ENCODE measurements at places on chromosomes 7 and 10. TPM values are rescaled to one million over a fixed set of nuclear protein-coding genes. Genes with fewer than 3 reads are reported as not detected.

- H3K4me3 ChIP-seq, result no peak overlapping the region
- no peaks in the 10 kb centered on the region for H3K36me3 ChIP-seq
- no peak overlapping the region for H3K27ac ChIP-seq
- H3K27me3 ChIP-seq, result peaks cover 42% of the 10 kb centered on the region
- no peaks in the 10 kb centered on the region for H3K4me1 ChIP-seq
Measured at GRCh38 chr10:75696536-75696935, 265.1 kb downstream of the LRMDA start.

DNA sequence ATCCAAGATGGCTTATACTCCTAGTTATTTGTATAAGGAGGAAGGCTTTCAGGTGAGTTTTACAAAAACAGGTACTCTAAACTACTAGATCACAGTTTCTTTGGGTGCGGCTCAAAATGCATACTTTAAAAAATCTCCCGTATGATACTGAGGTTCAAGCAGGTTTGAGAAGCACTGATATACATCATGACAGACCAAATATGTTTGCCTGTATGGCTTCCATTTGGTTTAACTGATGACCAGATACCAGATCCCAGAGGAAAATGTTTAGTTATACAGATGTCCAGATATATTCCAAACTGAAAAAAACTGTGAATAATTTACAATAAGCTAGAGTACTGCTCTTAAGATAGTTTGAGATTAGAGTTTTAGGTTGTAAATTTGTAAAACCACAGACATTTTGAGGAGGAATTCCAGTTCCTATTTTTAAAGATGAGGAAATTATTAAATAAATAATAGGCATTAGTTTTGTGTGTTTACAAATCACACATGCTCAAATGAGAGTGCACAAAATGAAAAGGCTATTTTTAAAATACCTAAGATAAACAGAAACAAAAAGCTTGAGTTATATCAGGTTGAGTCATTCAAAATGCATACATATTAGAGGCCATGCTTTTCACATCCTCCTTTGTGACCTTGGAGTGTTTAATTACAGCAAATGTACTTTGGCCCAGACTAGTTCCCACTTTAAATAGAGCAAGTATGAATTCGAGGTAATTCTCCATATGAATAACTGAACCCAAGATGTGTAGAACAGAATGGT, 60.5 kb downstream of the SEMA3C start:
- DNase-seq, result no peak
- no peaks in the 10 kb centered on the region for H3K27me3 ChIP-seq
- no peak overlapping the region for H3K4me3 ChIP-seq

DNA sequence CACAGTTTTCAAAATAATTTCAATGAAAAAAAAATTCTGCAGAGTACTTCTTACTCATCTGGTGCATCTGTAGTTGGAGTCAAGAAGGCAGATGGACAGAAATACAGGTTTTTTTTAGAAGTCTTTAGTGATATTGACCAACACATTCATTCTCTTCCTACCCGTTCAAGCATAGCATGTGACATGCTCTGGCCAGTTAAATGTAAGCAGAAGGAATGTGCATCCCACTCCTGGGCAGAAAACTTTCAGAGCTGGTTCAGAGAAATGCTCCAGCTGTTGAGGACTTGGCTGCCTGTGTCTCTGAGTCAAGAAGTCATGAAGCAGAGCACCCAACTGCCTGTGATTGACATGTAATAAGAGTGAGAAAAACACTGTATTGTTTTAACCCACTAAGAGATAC, 665.3 kb upstream of the IGFBP3 start:
- no peaks in the 10 kb centered on the region for H3K4me1 ChIP-seq
- H3K36me3 ChIP-seq, result no peaks in the 10 kb centered on the region

- no peak overlapping the region for H3K4me3 ChIP-seq
- no peaks in the 10 kb centered on the region for H3K36me3 ChIP-seq
- H3K27me3 ChIP-seq, result no peaks in the 10 kb centered on the region
- H3K27ac ChIP-seq, result no peak overlapping the region
Measured at GRCh38 chr10:129840196-129840590, 123.9 kb downstream of the EBF3 start.

DNA sequence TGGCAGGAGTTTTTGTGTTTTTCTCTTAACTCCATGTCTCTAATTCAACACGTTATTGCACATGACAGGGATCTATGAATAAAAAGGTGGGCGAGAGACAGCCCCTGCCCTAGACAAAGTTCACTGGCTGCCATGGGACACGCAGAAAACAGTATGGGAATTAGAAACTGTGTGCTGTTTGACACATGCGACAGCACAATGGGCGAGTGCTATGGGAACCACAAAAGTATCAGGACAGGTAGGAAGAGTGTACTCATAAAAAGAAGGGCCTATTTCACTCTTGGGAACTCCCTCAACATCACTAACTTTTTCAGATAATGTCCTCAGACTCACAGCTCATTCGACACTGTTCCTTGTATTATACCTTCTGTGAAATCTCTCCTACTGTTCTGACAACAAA, 45.7 kb downstream of the MINDY3 start:
- no peak overlapping the region for H3K27ac ChIP-seq
- peaks cover 16% of the 10 kb centered on the region for H3K36me3 ChIP-seq
- no peak overlapping the region for H3K4me3 ChIP-seq
- peaks cover 20% of the 10 kb centered on the region for H3K4me1 ChIP-seq
- H3K27me3 ChIP-seq, result no peaks in the 10 kb centered on the region

GRCh38 chr10:43872644-43873043, 224.0 kb upstream of the ZNF32 start:
- no peaks in the 10 kb centered on the region for H3K27me3 ChIP-seq
- H3K4me1 ChIP-seq, result peaks cover 2% of the 10 kb centered on the region
- no peak for DNase-seq
- H3K27ac ChIP-seq, result peak overlapping the region; percentile 5

DNA sequence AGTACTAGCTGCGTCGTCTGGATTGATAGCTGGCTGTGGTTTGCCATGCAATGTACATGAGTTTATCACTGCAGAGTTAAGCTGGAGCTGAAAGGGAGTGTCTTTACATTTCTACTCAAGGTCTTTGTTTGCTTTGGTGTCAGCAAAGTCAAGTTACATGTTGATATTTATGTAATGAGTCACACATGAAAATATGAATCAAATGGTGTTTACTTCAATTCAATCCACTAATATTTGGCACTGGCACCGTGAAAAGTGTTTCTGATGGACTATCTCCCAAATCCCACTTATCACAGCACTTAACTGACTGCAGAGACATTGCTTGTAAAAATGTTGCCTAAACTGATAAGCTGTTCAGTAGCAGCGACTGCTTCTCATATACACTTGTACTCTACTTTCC, 395.9 kb downstream of the TFEC start:
- H3K4me1 ChIP-seq, result no peaks in the 10 kb centered on the region
- no peak for DNase-seq
- no peaks in the 10 kb centered on the region for H3K36me3 ChIP-seq

- H3K27me3 ChIP-seq, result peaks cover 5% of the 10 kb centered on the region
- no peak overlapping the region for H3K4me3 ChIP-seq
- H3K27ac ChIP-seq, result no peak overlapping the region
- no peaks in the 10 kb centered on the region for H3K4me1 ChIP-seq
Measured at GRCh38 chr7:117706210-117706609, 167.0 kb downstream of the CTTNBP2 start.

- H3K36me3 ChIP-seq, result no peaks in the 10 kb centered on the region
- peak overlapping the region; percentile 74 for H3K4me3 ChIP-seq
- H3K27ac ChIP-seq, result peak overlapping the region; percentile 68
- H3K27me3 ChIP-seq, result no peaks in the 10 kb centered on the region
Measured at GRCh38 chr10:35356725-35357092, 20.4 kb downstream of the CCNY start.

GRCh38 chr7:86644282-86645224, 844 bp downstream of the GRM3 start:
- peaks cover 27% of the 10 kb centered on the region for H3K27me3 ChIP-seq
- H3K4me1 ChIP-seq, result no peaks in the 10 kb centered on the region
- no peak for DNase-seq
- H3K4me3 ChIP-seq, result no peak overlapping the region

GRCh38 chr10:31401287-31401686, 82.3 kb downstream of the ZEB1 start:
- H3K27me3 ChIP-seq, result no peaks in the 10 kb centered on the region
- H3K27ac ChIP-seq, result peak overlapping the region; percentile 68
- no peak overlapping the region for H3K4me3 ChIP-seq
- no peak for DNase-seq

DNA sequence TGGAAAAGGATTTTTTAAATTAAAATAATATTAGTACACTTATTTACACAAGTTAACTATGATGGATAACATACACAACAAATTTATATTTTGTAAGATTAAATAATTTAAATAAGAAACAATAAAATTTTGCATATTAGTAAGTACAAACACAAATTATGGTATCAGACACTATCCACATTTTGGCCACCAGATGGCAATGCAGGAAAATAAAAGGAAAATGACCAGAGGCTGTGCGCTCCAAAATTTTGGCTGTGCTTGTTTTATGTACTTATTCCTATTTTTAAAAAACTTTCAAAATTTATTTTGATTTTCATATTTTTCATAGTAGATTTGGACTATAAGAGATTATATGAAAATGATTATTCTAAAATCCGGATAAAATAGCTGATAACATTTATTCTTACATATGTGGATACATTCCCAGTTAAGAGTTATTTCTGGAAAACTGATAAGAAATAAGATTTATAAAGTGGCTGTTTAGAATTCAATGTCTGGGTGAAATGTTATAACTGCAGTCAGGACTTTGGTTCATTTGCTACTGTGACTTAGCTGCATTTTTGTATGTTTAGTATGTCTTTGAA, 274.7 kb upstream of the HGF start:
- H3K27ac ChIP-seq, result no peak overlapping the region
- DNase-seq, result no peak
- H3K36me3 ChIP-seq, result no peaks in the 10 kb centered on the region
- H3K4me1 ChIP-seq, result no peaks in the 10 kb centered on the region
- no peaks in the 10 kb centered on the region for H3K27me3 ChIP-seq

DNA sequence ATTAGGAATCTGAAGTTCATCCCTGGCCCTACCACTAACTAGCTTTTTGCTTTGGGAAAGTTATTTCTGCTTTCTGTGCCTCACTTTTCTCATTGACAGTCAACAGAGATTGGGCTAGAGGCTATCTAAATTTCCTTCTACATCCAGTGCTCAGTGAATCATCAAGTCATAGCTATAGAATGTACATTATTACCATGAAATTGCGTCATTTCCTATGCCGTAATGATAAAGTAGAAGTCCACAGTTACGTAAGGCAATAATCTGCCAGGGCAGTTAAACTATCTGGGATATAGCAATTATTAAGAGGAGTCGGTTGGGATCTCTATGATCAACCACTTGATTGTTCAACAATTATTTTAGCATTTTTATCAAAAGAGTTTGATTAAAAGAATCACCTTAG, 64.4 kb downstream of the ITGB8 start:
- no peak overlapping the region for H3K4me3 ChIP-seq
- H3K27ac ChIP-seq, result no peak overlapping the region
- no peak for DNase-seq

- H3K27me3 ChIP-seq, result no peaks in the 10 kb centered on the region
- no peak for DNase-seq
- no peak overlapping the region for H3K27ac ChIP-seq
- no peak overlapping the region for H3K4me3 ChIP-seq
- peaks cover 6% of the 10 kb centered on the region for H3K4me1 ChIP-seq
- H3K36me3 ChIP-seq, result peaks cover 3% of the 10 kb centered on the region
Measured at GRCh38 chr10:31830887-31831286, 97.7 kb downstream of the ARHGAP12 start.

- H3K27me3 ChIP-seq, result no peaks in the 10 kb centered on the region
- H3K4me1 ChIP-seq, result no peaks in the 10 kb centered on the region
- H3K4me3 ChIP-seq, result no peak overlapping the region
- no peaks in the 10 kb centered on the region for H3K36me3 ChIP-seq
- no peak for DNase-seq
Measured at GRCh38 chr10:59336632-59337031, 25.7 kb downstream of the FAM13C start.

DNA sequence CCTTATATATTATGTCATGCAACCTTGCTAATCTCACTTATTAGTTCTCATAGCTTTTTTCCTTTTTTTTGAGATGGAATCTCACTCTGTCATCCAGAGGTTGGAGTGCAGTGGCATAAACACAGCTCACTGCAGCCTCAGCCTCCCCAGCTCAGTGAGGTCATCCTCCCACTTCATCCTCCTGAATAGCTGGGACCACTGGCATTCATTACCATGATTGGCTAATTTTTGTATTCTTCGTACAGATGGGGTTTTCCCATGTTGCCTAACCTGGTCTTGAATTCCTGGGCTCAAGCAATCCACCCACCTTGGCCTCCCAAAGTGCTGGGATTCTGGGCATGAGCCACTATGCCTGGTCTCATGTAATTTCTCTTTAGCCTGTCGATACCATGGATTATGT, 89.1 kb upstream of the TRIM24 start:
- no peak overlapping the region for H3K4me3 ChIP-seq
- DNase-seq, result no peak
- H3K4me1 ChIP-seq, result no peaks in the 10 kb centered on the region
- no peaks in the 10 kb centered on the region for H3K27me3 ChIP-seq

GRCh38 chr10:34721208-34721840, 93.8 kb downstream of the PARD3 start:
- peaks cover 23% of the 10 kb centered on the region for H3K27me3 ChIP-seq
- no peaks in the 10 kb centered on the region for H3K4me1 ChIP-seq
- DNase-seq, result no peak
- H3K27ac ChIP-seq, result no peak overlapping the region
- no peak overlapping the region for H3K4me3 ChIP-seq

DNA sequence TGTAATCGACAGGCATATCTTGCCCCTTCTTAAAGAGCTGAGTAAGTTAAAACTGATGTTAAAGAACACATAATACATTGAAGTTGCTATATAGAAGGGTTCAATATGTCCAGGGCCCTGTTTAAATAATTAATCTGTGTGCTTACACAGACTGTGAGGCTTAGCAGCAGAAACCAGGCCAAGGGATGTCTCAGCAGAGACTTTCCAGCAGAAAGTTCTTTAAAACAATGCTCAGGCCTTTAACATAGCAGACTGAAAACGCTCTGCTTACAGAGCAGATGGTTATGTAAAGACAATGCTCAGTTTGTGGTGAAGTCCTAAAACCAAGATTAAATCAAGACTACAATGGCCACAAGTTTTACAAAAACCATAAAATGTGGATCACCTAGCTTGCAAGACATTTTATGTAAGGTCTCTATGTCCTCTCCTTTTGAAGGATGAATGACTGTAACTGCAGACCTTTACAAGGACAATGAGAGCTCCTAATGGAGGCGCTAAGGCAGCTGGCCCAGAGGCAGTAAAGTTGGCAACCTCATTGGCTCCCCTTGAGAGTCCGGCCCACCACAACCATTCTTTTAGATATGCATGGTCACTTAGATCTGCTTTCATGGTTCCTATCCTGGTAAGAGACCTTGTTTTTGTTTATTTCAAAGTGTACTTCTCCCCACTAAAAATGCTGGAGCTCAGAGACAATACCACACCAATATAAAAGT, 56.3 kb downstream of the FZD1 start:
- no peaks in the 10 kb centered on the region for H3K27me3 ChIP-seq
- DNase-seq, result no peak

RAB19 gene
- 2.1 TPM for total RNA-seq

TRPV6 gene
- total RNA-seq, result not detected

CDK1 gene
- 1.4 TPM for total RNA-seq

OR6V1 gene
- not detected for total RNA-seq

PON1 gene
- not detected for total RNA-seq

OR2A12 gene
- not detected for total RNA-seq

SYT15 gene
- 1.1 TPM for total RNA-seq

HABP2 gene
- total RNA-seq, result not detected

GIMAP4 gene
- 62.1 TPM for total RNA-seq

ANKRD1 gene
- total RNA-seq, result not detected

PRLHR gene
- not detected for total RNA-seq
